CD8-positive, alpha-beta T cell (primary cell): ENCODE measurements at places on chromosomes 11 and 22.

- peak; percentile 44 for DNase-seq
Measured at GRCh38 chr11:69368119-69368880, 74.3 kb downstream of the MYEOV start.

- no peak for DNase-seq
Measured at GRCh38 chr22:42171946-42172719, 41.5 kb upstream of the CYP2D6 start.

DNA sequence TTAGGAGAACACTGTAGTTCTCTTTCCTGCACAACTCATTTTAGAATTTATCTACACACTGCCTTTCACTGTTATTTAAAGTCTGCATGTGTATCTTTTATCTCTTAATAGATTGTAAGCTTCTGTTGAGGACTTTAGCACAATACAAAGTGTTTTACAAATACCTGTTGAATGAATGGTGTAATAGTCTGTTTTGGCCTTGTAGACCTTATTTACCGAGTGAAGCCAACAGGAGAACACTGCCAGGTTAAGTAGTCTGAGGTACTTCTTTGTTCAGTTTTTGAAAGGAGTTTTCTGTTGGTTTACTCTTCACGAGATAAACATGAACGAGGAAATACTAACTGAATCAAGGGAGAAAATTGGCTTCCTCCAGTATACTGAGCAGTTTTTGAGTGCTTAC is 31.0 kb downstream of the SIK2 start:
- DNase-seq = no peak

DNA sequence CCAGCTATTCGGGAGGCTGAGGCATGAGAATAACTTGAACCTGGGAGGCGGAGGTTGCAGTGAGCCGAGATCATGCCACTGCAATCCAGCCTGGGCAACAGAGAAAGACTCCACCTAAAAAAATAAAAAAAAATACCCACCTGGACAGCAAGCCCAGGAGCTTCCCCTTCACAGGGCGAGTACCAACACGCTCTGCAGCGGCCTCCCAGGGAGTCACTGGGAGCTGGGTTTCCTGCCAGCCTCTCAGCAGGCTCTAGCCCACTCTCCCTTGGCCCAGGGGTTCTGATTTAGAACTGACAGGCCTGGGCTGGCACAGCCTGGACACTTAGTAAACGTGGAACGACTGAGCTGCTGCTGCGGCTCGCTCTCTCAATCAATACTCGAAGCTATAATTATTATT is 2.0 kb upstream of the CABP7 start:
- DNase-seq = no peak

DNA sequence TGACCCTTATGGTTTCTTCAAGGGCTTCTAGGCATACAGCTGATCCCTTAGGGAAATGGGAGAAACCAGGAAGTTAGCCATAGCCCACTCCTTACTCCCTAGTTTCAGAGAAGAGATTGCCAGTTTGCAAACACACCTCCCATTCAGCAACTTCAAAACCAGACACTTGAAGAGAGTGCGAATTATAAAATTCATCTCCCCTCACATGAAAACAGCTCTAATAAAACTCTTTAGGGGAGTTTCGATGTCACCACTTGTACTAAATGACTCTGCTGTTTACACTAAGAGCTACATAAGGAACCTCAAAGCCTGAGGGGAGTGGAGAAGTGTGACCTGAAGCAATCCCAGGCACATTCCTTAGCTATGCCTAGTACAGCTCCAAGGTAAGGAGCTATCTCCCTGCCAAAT is 8.3 kb downstream of the LGR4 start:
- DNase-seq = no peak

GRCh38 chr11:8793114-8793777 is 110.7 kb downstream of the RPL27A start:
- no peak for DNase-seq

- peak; percentile 64 for DNase-seq
Measured at GRCh38 chr22:37623075-37624016, 14.7 kb downstream of the GGA1 start.

- no peak for DNase-seq
Measured at GRCh38 chr22:23984430-23984829, 4.5 kb downstream of the GSTT2 start.
